Naive thymus-derived CD4-positive, alpha-beta T cell (primary cell): ENCODE measurements at places on chromosomes 4 and X. TPM values are rescaled to one million over a fixed set of nuclear protein-coding genes. Genes with fewer than 3 reads are reported as not detected.

GRCh38 chrX:12581546-12581945, 209.7 kb upstream of the PRPS2 start:
- no peaks in the 10 kb centered on the region for H3K27me3 ChIP-seq
- H3K27ac ChIP-seq: no peak overlapping the region
- no peaks in the 10 kb centered on the region for H3K4me1 ChIP-seq
- no peak for DNase-seq
- H3K4me3 ChIP-seq: no peak overlapping the region

- H3K4me3 ChIP-seq: no peak overlapping the region
- no peaks in the 10 kb centered on the region for H3K27me3 ChIP-seq
- H3K27ac ChIP-seq: no peak overlapping the region
- no peaks in the 10 kb centered on the region for H3K36me3 ChIP-seq
Measured at GRCh38 chr4:184032091-184032490, 127.0 kb downstream of the STOX2 start.

DNA sequence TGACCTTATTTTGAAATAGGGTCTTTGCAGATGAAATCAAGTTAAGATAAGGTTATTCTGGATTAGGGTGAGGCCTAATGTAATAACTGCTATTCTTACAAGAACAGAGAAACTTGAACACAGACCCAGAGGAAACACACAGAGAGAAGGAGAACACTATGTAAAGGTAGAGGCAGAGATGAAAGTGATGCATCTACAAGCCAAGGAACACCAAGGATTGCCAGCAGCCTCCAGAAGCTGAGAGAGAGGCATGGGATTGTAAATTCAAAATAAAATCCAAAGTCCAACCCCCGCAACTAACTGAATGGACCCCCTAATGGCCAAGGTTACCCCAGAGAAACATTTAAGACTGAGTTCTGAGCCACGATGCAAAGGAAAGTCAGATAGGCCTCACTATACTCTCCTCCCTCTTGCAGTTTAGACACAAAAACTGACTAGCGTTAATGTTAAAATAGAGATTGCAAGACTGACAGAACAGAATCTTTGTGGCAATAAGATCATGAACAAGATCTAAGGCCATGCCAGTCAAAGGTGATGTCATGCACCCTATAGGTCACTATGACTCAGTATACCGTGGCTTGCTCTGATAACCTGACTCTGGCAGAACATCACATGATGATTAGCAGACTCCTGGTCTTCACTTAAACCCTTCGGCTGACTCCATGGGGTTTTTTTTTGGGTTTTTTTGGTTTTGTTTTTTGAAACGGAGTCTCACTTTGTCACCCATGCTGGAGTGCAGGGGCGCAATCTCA, 42.9 kb downstream of the DDX60L start:
- no peak overlapping the region for H3K27ac ChIP-seq
- H3K27me3 ChIP-seq: no peaks in the 10 kb centered on the region
- no peak for DNase-seq

DNA sequence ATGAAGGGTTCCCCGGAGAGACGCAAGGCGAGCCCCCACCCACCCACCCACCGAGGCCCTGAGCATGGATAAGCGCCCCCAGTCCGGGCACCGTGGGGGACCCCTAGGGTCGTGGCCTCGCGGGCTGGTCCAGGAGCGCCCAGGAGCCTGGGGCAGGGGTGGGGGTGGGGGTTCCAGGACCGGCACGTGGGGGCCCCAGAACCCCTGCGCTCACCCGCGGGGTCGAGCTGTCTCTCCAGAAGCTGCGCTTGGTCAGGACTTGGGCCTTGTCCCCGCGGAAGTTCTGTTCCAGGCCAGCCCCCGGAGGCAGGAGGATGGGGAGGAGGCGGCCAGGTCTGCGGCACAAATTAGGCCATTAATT, 11.2 kb upstream of the SHOX start:
- no peak overlapping the region for H3K27ac ChIP-seq
- no peak overlapping the region for H3K4me3 ChIP-seq
- H3K4me1 ChIP-seq: no peaks in the 10 kb centered on the region
- no peaks in the 10 kb centered on the region for H3K27me3 ChIP-seq

DNA sequence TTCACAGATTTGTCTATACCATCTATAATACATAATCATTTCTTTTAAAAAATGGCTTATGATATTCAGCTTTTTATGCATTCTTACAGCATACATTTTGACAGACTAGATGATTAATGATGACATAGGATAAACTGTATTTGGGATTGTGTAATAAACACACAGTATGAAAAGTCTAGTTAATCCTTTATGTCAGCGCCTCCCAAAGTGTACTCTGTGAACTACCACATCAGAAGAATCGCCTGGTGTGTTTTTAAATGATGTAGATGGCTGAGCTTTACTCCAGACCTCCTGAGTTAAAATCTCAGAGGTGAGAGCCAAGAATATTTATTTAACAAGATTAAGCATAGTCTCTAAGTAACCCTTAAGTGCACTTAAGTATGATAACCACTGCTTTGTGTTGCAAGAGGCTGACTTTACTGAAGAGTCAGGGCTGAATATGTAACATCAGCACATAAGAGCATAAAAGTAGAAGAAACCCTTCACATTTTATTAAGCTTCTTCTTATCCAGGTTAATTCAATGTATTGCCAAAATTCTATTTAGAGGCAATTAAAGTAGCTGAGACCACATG, 104.2 kb downstream of the ANK2 start:
- H3K36me3 ChIP-seq: no peaks in the 10 kb centered on the region
- H3K27ac ChIP-seq: no peak overlapping the region
- H3K4me3 ChIP-seq: no peak overlapping the region
- no peaks in the 10 kb centered on the region for H3K27me3 ChIP-seq
- DNase-seq: no peak

- H3K4me1 ChIP-seq: no peaks in the 10 kb centered on the region
- no peaks in the 10 kb centered on the region for H3K27me3 ChIP-seq
- no peak overlapping the region for H3K4me3 ChIP-seq
- H3K36me3 ChIP-seq: no peaks in the 10 kb centered on the region
- H3K27ac ChIP-seq: no peak overlapping the region
Measured at GRCh38 chr4:91958596-91958995, 345.2 kb upstream of the GRID2 start.

GRCh38 chr4:182881914-182882313, 35.3 kb downstream of the DCTD start:
- no peak overlapping the region for H3K4me3 ChIP-seq
- H3K27ac ChIP-seq: no peak overlapping the region
- H3K27me3 ChIP-seq: no peaks in the 10 kb centered on the region
- no peaks in the 10 kb centered on the region for H3K4me1 ChIP-seq
- no peaks in the 10 kb centered on the region for H3K36me3 ChIP-seq

GRCh38 chr4:168487282-168488035, 7.2 kb upstream of the DDX60L start:
- no peak overlapping the region for H3K27ac ChIP-seq
- H3K36me3 ChIP-seq: no peaks in the 10 kb centered on the region
- no peaks in the 10 kb centered on the region for H3K27me3 ChIP-seq

DNA sequence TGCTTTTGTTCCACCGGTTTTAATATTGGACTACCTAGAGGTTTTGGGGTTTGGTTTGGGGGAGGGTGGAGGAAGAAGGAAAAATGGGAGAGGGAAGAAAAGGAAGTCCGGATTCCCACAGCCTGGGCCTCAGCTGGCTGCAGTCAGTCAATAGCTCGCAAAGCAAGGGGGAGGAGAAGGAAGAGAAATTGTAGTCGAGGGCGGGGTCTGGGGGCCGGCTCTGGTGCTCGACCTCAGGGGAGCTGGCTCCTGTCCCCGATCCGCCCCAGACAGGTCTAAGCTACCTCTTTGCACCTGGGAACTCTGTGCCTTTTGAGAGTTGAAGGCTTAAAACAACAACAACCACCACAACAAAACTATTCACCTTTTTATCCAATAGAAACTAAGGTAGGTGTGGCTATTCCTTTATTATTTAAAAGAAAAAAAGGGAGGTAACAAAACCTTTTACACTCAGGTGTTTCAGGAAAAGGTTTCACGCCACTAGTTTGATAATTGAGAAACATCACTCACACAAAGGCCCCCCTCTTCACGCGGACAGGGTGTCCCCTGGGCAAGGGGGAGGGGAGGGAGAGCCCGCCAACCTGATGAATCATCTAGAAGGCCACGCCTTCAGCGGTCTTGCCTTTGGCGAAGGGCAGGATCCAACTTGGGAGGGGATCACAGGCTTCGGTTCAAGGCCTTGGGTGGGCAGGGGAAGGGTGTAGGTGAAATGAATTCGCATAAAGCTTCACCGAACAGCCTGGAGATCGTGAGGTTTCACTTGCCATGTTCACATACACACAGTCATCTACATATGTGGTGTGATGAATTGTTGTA, 1.6 kb upstream of the LNX1 start:
- H3K4me3 ChIP-seq: no peak overlapping the region
- H3K4me1 ChIP-seq: no peaks in the 10 kb centered on the region
- H3K36me3 ChIP-seq: no peaks in the 10 kb centered on the region
- H3K27me3 ChIP-seq: no peaks in the 10 kb centered on the region
- DNase-seq: no peak

- H3K4me1 ChIP-seq: no peaks in the 10 kb centered on the region
- no peaks in the 10 kb centered on the region for H3K27me3 ChIP-seq
- no peak overlapping the region for H3K27ac ChIP-seq
- H3K4me3 ChIP-seq: no peak overlapping the region
- H3K36me3 ChIP-seq: no peaks in the 10 kb centered on the region
Measured at GRCh38 chrX:48493890-48494364, 14.9 kb upstream of the PORCN start.

- H3K27ac ChIP-seq: no peak overlapping the region
- no peak for DNase-seq
- H3K4me3 ChIP-seq: no peak overlapping the region
- no peaks in the 10 kb centered on the region for H3K36me3 ChIP-seq
Measured at GRCh38 chrX:39043838-39044550, 242.7 kb downstream of the MID1IP1 start.

DNA sequence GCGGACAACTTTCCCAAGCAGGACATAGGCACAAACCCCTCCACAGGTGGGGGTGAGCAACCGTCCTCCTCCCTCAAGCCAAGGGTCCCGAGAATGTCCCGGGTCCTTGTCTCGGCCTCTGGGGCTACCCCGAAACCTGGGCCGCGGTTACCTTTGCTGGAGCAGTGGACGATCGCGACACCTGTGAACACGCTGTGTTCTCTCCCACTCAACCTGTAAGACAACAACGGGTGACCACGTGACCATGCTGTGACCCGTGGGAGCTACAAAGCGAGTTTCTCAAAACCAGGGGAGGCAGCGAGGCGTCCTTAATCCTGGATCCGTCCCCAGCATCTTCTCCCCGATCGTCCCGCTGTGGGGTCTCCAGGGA, 17.9 kb downstream of the ASMTL start:
- H3K4me1 ChIP-seq: no peaks in the 10 kb centered on the region
- no peak for DNase-seq
- H3K27ac ChIP-seq: no peak overlapping the region
- H3K36me3 ChIP-seq: peaks cover 3% of the 10 kb centered on the region
- no peaks in the 10 kb centered on the region for H3K27me3 ChIP-seq

GRCh38 chr4:61556277-61556676, 356.2 kb downstream of the ADGRL3 start:
- H3K4me1 ChIP-seq: no peaks in the 10 kb centered on the region
- H3K27me3 ChIP-seq: no peaks in the 10 kb centered on the region
- no peak overlapping the region for H3K4me3 ChIP-seq

DNA sequence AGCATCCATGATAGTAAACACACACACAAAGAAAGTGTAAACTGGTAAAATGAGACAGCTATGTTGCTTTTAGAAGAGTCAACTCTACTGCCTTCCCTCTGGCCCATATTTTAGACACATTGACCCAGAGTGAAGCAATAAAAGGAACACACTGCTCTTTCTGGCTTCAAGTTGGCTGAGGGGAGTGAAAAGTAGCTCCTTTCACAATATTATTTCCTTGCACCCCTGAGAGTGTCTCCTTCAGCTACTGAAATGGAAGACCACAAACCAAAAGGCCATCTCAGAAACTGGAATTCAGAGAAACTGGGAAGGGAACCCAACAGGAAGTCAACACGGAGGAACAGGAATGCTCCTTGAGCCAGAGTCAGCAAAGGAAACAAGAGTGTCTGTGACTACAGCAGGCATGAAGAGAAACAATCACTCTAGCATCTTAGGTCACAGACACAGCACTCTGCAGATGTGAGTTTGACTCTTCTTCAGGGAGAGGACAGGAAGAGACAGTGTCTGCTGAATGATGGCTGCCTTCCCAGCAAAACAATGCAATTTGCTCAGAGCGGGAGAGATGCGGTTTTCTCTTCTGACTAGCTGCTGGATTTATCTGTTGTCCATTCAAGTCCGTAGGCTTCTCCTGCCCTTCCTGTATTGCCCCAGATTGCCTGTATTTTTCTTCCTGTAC, 106.7 kb downstream of the SPATA18 start:
- DNase-seq: no peak
- no peaks in the 10 kb centered on the region for H3K36me3 ChIP-seq
- no peak overlapping the region for H3K27ac ChIP-seq
- H3K4me1 ChIP-seq: no peaks in the 10 kb centered on the region
- H3K27me3 ChIP-seq: no peaks in the 10 kb centered on the region

DNA sequence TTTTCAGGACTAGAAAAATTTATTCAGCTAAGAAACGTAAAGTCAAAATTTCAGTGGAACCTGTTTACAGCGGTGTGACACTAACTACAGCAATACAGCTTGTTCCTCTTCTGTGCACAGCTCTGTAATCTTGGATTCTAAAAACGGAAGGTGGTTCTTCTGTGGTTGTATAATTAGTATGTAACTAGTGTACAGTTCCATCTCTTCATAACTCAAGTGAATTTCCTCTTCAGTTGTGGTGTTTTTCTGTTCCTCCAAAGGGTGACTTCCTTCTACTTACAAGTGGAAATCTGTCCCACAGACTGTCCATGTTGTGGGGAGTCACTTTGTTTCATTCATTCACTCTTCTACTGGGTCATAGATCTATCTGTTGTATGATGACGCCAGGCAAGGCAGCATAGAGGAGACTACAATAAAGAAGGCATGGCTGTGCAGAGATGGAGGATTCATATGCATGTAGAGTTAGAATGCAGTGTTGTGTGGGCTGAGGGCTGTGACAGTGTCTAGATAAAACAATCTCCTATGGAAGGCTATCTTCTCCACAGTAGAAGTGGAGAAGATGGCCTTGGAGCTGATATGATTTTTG, 5.4 kb downstream of the DAPP1 start:
- no peak overlapping the region for H3K4me3 ChIP-seq
- H3K27me3 ChIP-seq: no peaks in the 10 kb centered on the region
- peaks cover 24% of the 10 kb centered on the region for H3K4me1 ChIP-seq
- no peaks in the 10 kb centered on the region for H3K36me3 ChIP-seq
- no peak overlapping the region for H3K27ac ChIP-seq
- no peak for DNase-seq

GRCh38 chr4:101794806-101795205, 4.3 kb downstream of the BANK1 start:
- H3K4me1 ChIP-seq: no peaks in the 10 kb centered on the region
- no peak for DNase-seq

PDE6B gene
- 18.0 TPM for total RNA-seq

OTUD5 gene
- total RNA-seq: 58.7 and 62.5 TPM in 2 replicates

ACE2 gene
- not detected for total RNA-seq

ZDHHC9 gene
- total RNA-seq: 9.1 TPM

NPY2R gene
- not detected in 2 replicates for total RNA-seq

ARHGAP36 gene
- not detected for total RNA-seq

H2BW2 gene
- not detected for total RNA-seq

RNF128 gene
- total RNA-seq: not detected

TEX13B gene
- total RNA-seq: not detected

GLRA2 gene
- total RNA-seq: not detected

PNMA6E gene
- not detected for total RNA-seq

P2RY4 gene
- total RNA-seq: 0.22 and 0.25 TPM in 2 replicates

VEGFC gene
- not detected in 2 replicates for total RNA-seq
